ENCODE measurements at places on chromosomes 2 and 18.
A peak's percentile ranks its signal among the peaks of the same experiment; 100 is the strongest.

GRCh38 chr2:156539086-156539860, 103.1 kb downstream of the GPD2 start:
- no peak for DNase-seq

- no peak for DNase-seq
These were observed 54.5 kb downstream of the USP37 start for GRCh38 chr2:218513676-218514075.

DNA sequence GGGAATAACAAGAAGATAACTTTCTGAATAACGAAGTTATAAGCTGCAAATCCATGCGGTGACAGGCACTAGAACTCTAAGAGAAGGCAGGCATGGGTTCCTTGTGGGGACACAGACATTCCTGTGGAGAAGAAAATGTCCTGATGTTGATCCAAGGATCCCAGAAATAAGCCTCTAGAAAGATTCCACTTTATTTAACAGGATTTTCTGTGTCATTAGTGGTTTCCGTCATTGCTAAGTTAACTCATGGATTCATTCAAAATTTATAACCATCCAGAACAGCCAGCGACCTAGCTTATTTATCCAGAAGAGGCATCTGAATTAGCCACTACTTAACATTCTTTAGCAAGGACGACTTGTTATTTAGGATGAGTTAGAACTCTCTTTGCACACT, 10.0 kb upstream of the CD302 start:
- DNase-seq, result no peak

DNA sequence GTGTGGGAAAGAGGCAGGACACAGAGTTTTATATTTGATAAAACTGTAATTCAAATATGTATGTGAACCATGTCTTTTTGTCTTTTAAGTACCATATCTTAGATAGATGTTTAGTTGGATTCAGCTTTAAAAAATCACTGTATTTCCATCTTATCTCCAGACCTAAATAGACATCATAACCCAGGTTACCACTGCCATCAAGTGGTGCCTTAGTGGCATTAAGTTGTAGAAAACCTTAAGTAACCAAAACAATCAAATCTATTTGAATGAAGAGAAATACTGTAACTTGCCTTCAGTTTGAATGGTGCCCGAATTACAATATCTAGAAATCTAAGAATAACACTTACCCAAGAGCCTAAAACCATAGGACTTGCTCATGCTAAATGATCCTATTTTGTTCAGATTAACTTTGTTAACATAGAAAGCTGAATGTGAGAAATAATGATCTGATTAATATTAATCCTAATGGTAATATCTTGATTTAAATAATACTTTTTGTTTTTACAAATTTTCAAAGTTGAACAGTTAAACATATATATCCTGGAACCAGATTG, 92.5 kb upstream of the MAP2 start:
- no peak for DNase-seq

DNA sequence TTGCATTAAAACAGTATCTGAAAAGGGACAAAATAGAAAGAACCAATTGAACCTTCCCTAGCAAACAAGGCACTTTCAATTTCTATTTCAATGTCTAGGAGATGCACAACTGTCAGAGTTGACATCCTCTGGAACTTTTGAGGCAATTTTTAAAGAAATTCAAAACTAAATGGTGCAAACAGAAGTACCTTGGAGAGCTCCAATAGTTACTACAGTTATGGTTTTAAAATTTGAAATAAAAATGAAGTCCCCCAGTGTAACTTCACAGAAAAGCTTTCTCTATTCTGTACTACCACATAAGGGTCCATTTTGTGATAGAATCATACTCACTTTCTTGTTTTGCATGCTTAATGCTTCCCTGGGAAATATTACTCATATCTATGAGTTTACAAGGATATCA, 162.1 kb downstream of the KCNH7 start:
- no peak for DNase-seq

- no peak for DNase-seq
These were observed 17.8 kb downstream of the DDX18 start for GRCh38 chr2:117832332-117832731.

- no peak for DNase-seq
These were observed 229.9 kb downstream of the ALK start for GRCh38 chr2:29691391-29691950.

DNA sequence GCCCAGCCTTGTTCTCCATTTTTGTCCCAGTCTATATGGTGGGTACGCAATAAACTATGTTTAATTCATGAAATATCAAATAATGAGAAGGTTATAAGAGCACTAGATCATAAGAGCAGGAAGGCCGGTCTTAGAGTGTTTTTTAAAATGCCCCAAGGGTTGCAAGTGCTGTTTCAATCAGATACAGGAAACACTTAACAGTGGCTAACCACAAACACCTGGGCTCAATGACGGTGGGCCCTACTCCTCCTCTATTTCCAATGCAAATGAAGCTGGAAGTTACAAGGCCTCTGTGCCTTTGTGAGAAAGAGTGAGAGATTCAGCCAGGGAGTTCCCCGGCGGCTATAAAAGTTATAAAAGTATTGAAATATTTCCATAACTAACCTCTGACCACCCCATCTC, 18.9 kb upstream of the WDR33 start:
- peak; percentile 78 for DNase-seq

DNA sequence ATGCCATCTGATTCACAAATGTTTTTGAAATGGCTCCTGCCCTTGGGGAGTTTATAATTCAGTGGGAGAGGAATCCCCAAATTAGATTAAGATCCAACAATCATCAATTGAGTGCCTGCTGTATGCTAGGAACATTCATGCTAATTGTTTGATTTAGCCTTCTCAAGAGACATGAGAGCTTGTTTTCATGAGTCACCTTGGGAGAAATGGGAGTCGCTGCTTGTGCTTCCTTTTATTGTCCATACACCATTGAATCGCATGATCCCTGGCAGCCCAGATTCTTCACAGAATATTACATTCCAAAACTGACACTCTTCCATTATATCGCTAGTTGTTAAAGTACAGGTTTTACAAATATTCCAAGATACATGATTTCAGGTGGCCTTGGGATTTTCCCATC, 106.0 kb upstream of the MAP3K20 start:
- DNase-seq, result no peak

DNA sequence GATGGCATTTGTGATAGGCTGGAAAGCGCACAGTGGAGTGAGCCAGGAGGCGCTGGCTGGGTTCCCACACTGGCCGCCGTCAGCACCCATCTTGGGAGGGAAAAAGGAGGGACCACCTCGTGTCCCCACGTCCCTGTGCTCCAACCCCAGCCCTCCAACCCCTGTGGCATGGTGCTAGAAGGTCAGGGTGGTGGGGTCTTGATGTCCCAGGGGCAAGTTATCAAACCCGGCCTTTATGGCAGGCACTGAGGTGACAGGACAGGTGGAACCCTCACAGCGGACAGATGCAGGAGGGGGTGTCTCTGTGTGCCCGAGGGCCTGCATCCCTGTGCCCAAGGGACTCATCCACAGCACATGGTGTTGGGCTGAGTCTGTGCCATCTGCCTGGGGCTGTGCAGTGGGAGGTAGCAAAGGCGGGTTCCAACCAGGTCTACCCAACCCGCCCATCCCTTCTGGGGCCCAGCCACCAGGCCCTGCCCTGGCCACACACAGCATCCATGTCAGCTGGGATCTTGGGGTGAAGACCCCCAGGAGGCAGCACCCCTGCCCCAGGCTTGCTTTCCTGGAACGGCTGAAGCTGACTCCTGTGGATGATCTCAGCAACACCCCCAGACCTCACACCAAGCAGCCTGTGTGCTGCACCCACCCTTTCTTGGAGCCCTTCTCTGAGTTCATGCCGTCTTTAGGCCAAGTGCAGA, 246.1 kb downstream of the NDUFA10 start:
- DNase-seq, result no peak

GRCh38 chr2:202215179-202215578, 23.2 kb downstream of the SUMO1 start:
- no peak for DNase-seq

GRCh38 chr18:74534150-74534969, at the start of gene CNDP1:
CNDP1 (plus strand) TSS chr18:74534500; CDS start chr18:74534668, 168 bp downstream.
- no peak for DNase-seq

DNA sequence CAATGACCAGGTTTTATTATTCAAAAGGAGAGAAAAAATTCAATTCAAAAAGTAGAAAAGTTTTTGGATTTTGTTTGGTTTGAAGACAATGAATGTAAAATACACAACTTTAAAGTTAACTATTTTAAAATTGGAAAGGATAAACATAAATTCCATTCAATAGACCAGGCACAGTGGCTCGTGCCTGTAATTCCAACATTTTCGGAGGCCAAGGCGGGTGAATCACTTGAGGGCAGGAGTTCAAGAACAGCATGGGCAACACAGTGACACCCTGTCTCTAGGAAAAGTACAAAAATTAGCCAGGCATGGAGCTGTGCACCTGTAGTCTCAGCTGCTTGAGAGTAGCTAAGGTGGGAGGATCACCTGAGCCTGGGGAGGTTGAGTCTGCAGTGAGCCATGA, 54.7 kb downstream of the SCN9A start:
- no peak for DNase-seq

DNA sequence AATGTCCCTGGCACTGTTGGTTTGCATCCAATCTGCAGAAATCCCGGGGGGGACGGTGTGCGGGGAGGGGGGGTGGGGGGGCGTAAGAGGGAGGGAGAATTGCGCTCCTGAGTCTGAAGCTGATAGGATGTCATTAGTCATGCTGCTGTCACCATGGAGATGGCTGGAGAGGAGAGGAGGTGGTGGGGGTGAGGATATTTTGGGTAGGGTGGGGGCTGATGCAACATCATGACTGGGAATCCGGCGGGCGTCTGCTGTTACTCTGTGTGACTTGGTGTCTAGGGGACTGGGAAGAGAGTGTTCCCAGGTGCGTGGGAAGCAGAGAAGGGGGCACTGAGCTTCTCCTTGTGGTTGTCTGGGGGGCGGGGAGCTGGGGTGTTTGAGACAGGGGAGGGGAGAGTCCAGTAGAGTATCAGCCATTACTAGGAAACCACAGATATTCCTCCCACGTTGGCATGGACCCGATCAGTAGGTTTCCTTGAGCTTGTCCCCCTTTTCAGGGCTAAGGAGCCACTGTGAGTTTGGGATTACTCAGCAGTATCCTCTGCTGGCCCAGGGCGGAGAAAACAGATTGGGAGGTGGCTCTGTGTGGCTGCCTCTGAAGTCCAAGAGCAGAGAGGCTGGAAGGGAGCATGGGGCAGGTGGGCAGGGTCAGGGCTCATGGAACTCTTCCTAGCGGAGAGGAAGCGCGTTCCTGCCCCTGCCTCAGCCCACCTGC, 18.9 kb downstream of the TET3 start:
- no peak for DNase-seq

DNA sequence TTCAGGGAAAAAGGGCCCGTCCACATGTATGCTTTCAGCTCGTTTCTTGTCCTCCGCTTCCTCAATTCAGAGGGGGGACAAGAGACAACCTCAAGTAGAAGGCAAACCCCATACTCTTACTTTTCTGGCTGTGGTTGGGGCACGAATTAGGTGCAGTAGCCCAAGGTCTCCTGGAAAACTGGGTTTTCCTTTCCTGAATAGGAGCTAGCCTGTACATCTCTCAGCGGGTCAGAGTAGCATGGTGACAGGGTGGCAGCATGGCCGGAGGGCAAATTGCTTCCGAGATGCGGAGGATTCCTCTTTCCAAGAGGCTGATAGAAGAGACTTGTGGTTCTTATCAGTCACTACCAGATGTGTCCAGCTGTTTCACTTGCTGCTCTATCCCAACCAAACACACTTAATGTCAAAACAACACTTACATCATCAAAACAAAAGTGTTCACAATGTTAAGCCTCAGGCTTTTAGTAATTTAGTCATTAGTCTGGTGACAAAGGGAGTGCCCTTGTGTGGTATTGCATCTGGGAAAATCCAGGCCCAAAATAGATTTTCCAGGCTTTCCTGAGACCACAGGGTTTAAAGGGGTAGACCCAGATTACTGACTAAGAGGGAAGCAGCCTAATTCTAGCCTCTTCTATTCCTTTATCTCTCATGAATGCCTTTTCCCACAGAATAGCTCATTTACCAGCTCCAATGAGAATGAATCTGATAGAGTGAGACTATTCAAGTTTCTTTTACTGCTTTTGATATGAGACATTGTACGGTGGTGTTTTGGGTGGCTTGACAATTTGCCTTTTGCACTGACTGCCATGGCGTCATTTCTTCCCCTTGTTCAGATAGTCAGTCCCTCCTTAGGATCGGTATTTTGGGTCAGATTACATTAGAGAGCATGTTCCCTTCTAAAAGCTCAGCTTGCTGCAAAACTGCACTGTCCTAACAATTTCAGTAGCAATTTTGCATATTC, 162.0 kb downstream of the LTBP1 start:
- DNase-seq, result no peak

- no peak for DNase-seq
These were observed 1.6 kb downstream of the CNDP2 start for GRCh38 chr18:74497778-74498177.

DNA sequence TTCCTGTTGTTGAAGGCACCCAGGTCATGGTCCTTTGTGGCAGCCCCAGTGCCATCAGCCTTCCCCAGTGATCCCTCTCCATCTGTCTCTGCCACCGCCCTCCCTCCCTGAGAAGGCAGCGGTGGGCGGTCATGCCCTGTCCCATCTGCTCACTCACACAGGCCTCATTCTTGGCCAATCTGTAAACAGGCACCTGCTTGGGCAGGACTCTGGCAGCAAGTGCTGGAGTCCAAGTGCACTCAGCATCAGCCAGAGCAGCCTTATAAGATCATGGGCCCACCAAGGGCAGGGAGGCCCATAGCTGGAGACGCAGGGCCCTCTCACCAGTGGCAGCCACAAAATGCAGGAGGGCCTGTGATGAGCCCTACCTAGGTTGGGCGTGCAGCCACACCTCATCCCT, 140.9 kb downstream of the TWIST2 start:
- DNase-seq, result no peak

DNA sequence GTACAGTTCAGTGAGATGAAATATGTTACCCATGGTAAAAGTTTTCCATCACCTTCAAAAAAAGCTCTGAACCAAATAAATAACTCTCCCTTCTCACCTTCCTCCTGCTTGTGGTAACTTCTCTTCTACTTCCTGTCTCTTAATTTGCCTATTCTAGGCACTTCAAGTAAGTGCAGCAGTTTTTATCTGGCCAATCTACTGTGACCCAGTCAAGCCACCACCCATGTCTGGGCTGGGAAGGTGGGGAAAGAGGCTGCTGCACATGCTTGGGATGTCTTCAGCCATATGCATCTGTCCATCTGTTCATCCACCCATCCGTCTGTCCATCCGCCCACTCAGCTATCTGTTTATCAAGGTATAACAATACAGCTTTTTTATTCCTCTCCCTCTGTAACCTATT, 31.6 kb downstream of the ZNF532 start:
- DNase-seq, result no peak

- DNase-seq, result no peak
These were observed 57.3 kb downstream of the VIT start for GRCh38 chr2:36753706-36754221.

DNA sequence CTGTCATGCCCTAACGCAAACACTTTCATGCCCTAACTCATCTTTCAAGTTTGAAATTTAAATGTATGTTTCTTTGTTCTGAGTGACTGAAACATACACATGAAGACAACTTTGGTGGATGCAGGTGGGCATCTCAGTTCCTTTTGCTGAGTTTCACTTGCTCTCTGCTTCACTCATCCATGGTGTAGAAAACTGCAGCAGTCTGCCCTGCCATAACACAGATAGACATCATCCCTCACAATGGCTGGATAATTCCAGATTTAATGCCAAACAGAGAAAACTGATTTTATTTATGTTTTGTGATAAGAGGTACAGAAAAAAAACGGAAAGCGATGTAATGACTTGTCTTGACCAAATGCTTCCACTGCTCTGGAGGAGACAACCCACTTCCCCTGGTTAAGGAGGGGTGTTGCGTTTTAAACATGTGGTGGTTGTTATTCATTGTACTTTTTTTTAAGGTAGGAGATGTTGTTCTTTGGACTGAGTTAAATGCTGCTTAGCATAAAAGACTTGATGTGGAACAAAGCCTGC, 70.4 kb downstream of the RHBDD1 start:
- no peak for DNase-seq

Measured in CD4-positive, alpha-beta T cell treated with Interleukin-17A for 1 hour (primary cell).